Heart right ventricle (tissue), 16 donors: ENCODE measurements at places on chromosomes 6 and 20. TPM values are rescaled to one million over a fixed set of nuclear protein-coding genes. Genes with fewer than 3 reads are reported as not detected.

PRDM1 gene
- 0.32 TPM for polyA plus RNA-seq

DNA sequence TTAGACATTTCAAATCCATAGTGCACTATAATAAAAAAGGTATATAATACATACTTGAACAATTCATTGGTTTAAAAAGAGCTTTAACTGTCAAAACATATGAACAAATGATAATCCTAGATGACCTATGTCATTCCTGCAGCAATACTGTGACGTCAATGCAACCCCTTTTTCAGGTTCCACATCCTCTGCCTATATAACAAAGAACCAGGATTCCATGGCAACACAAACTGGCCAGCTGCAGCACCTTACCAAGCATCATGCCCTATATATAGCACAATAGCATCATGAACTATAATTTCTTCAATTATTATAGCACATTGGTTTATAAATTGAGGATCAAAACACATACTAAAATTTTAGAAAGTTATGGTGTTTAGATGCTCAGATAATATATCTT is 578 bp upstream of the PTCHD4 start:
- no peak for DNase-seq

DNA sequence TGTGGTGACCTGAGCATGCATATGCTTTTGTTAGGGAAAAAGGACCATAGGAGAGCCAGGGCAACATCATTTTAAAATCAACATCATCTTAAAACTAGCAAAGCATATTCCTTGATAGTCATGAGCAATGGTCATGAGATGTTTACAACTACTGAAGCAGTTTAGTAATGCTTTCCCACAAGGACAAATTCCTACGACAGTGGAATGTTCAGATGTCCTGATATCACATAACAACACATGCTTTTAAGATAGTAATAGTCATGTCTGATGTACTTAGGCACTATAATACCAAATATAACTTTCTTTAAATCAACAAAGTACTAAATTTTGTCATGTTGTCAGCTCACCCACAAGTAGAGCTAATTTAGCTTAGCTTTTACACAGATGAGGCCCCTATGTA is 370.3 kb downstream of the HTR1B start:
- DNase-seq = no peak

GRCh38 chr6:29994826-29995225 is 52.5 kb downstream of the HLA-A start:
- no peak for DNase-seq

DNA sequence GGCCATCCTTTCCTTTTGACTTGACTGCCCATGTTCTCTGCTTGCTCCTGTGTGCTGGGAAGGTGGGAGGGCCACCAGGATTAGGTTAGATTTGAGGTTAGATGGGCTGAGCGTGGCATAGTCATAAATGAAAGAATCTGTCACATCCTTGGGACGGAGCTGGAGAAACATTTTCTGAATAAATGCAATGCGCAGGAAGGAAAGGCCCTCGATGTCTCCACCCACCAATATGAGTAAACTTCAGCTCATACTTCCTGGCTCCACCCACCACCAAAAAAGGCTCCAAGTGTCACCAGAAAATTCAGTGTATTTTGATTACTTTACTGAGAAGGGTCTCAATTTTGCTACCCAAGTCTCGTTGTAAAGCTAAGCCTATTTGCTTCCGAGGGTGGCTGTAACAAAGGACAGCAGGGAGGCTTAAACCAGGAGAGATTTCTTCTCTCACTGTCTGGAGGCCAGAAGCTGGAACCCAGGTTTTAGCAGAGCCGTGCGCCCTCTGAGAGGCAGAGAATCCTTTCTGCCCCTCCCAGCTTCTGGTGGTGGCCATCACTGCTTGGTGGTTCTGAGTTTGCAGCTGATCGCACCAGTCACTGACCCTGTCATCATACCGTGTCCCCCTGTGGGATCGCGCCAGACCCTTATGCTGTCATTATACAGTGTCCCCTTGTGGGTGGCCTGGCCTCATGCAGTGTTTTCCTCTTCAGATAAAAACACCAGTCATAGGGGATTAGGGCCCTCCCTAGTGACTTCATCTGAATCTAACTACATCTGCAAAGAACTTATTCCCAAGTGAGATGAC is 137.8 kb downstream of the TTLL2 start:
- DNase-seq = no peak

GRCh38 chr20:50558483-50558925 is 48.3 kb downstream of the PTPN1 start:
- no peak for DNase-seq

CCR6 gene
- polyA plus RNA-seq = not detected

GRCh38 chr6:107864226-107865127 is 40.4 kb upstream of the SCML4 start:
- DNase-seq = no peak

- peak; percentile 69 for DNase-seq
Observed at GRCh38 chr6:56475736-56476457, 166.8 kb downstream of the DST start.

PTPRT gene
- 0.04 TPM for polyA plus RNA-seq

PLN gene
- polyA plus RNA-seq = 764 TPM

SERINC3 gene
- 45.9 TPM for polyA plus RNA-seq

DNA sequence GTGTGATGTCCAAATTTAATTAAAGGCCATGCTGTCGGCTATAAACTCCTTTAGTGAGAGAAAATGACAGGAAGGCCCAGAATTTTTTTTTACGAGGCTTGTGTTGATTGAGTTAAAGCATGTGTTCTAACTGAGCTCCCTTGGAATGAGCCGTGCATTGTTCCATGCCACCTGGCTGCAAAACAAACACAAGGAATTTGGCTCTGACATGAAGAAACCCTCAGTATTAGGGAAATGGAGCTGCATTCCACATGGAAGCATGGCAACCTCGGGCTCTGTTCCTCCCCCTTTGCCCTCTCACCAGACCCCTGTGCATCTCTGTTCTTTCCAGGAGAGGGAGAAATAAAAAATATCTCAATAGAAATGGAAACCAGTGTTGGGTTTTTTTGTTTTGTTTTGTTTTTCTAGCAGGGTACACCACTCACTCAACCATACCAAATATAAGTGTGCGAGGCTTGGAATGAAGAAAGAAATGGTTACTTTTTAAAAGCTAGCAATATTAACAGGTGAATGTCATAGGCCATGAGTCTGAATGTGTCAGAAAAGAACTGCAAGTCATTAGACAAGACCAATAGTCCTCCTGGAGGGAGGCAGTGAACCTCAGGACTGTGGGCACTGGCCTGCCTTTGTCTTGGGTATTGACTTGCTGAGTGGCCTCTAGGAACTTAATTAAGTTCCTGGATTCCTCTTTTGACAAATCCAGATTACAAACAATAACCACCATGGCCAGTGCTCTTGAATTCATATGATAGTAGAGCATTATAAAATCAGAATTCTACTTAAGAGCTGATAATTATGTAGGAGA is 935.1 kb downstream of the KIF16B start:
- DNase-seq = no peak

ENPP1 gene
- 0.45 TPM for polyA plus RNA-seq

DNA sequence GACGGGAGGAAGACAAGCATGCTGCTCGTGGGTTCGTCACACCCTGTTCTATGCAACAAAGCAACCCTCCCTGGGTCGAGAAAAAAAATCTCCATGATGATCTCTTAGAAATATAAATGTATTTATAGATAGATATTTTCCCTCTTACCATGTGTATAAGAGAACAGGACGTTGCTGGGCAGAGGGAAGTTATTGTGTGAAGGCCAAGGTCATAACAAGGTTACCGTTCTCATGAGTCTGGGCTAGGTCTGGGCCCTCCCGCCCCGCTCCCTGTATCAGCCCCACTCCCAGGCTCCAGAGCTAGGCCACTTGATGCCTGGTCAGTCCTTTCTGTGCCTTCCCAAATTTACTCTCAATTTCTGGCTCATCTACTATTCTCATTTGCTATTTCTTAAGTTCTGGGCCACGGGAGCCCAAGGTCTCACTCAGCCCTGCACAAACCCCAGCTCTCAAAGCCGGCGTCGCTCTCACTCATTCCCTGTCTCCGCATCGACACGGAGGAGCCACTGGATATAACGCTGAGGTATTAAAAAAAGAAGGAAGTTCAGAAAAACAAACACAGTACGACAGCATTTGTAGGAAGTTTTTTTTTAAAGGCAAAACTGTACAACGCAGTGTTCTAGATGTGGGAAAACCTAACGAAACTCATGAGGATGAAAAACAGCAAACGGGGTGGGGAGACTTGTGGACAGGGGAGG is 96.8 kb downstream of the PSMG4 start:
- DNase-seq = peak; percentile 32

DNA sequence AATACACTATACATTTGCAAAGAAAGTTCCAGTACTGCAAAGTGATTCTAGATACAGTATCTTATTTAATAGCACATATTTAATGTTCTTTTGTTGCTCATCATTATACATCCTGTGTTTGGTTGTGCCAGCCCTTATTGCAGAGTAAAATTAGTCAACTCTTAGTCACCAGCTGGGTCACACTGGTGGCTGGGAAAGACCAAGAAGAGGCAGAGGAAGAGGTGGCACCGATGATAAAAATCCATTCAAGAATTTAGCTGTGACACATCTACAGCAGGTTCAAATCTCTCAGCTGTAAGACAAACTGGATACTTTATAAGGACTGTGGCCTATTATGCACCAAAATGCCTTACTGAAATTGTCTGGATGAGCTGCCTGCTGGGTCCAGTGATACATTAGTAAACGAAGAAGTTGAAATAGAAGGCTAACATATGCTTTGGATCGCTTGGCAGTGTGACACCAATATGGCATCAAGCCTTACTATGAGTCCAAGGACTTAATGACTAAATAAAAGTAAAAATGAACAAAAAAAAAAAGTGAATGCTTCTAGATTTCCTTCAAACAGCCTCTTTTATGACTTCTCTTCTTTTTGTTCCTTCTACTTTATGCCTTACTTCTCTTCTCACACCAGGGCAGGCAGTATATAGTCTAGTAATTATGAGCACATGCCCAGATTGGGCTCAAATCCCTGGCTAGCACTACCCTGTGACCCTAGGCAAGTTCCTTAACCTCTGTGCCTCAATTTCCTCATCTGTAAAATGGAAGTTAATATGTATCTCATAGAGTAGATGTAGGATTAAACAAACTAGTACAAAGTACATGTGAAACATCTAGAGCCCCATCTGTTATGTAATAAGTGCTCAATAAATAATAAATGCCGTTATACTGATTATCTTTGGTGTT is 29.4 kb upstream of the RNF8 start:
- DNase-seq = no peak

DNA sequence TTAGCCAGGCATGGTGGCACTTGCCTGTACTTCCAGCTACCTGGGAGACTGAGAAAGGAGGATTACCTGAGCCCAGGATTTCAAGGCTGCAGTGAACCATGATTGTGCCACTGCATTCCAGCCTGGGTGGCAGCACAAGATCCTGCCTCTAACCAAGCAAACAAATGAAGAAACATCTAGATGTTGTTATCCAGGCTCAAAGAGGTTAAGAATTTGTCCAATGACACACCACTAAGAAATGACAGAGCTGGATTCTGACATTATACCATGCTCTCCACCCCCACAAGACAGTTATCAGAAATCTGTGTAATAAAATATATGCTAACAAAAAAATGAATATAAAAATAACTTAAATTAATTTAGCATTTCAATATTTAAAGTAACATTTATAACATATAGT is 925.5 kb upstream of the SLC35B3 start:
- DNase-seq = no peak

- no peak for DNase-seq
Observed at GRCh38 chr20:53899351-53900167, 170.8 kb downstream of the BCAS1 start.

DNA sequence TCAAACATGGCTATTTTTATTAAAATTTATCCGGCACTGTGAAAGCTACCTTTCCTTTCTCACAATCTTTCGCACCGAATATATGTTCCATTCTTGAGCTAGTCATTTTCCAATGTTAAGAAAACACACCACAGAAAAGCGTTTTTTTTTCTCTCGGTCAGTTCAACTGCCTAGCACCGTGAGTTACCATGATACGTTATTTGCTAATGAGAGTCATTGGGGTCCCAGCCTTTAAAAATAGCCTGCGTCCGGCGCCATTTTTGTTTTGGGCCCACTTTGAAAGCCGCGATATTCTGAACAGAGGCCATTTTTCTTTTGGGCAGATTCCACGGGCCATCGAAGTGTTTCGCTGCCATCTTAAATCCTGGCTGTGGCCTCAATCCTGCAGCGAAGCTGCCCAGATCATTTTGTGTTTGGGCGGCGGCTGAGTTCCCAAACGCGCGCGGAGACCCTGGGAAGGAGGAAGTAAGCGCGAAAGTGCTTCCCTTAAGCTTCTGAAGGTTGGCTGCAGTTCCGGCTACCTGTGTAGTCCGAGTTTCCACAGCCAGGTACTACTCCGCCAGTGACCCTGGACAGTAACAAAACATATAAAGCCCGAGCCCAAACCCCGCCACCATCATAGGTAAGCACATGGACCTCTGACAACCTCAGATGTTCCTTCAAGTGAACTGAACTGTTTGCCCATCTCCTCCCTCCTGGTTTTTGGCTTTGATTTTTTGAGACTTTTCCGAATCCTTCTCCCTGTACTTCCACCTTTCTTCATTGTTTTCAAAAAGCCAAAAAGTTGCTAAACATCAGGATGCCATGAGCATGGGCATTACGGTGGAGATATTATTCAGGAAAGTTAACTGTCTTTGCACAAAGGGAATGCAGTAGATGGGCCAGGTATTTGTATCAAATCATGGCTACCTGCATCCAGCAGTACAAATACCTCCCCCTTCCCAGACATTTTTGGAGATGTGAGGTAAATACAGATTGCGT is at the start of gene SLX4IP:
SLX4IP (plus strand) TSS at position 474 of the 981 bp plus-strand sequence. CDS start 22,900 bp downstream, outside the sequence.
- peak; percentile 85 for DNase-seq

DNA sequence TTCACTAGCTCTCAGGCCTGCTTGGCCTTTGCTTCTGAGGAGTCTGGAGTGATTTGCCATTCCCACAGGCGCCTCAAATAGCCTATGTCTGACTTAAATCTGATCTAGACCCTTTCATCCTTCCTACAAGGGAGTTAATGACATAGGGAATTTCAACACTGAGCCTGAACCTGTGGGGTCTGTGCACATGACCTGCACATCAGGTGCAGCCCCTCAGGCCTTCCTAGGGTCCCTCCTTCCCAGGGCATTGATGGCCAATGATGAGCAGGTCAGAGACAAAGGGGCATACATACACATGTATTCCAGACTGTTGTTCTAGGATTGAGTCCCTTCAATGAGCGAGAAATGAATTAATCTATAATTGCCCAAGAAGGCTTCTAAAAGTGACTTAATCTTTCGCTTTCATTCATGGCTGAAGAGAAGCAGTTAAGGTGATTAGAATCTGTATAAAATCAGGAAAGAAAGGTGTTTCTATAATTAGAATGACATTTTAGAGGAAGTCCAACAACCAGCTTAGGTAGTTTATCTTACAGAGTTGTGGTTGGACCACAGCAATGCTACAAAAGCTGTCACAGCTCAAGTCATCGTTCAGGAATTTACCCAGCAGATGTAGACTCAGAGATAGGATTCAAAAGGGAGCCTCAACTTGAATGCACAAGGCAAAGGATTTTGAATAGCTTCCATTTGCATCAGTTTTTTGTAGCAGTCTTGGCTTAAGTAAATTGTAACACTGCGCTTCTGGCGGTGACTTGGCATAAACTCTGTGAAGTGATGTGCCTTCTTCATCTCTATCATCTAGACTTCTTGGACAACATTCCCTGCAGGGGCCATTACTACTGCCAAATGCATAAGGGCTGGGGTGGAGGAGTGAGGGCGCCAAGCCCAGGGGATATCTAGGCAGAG is 27.0 kb upstream of the TBC1D7 start:
- no peak for DNase-seq

- no peak for DNase-seq
Observed at GRCh38 chr20:59776059-59776603, 157.3 kb downstream of the SYCP2 start.

TJAP1 gene
- polyA plus RNA-seq = 29.7 TPM
